ENCODE measurements at places on chromosomes 3 and 15.
A peak's percentile ranks its signal among the peaks of the same experiment; 100 is the strongest.

GRCh38 chr3:14290631-14291385 is 111.6 kb upstream of the SLC6A6 start:
- no peak for DNase-seq

- no peak for DNase-seq
Measured at GRCh38 chr15:63391669-63392360, 10.2 kb upstream of the CA12 start.

DNA sequence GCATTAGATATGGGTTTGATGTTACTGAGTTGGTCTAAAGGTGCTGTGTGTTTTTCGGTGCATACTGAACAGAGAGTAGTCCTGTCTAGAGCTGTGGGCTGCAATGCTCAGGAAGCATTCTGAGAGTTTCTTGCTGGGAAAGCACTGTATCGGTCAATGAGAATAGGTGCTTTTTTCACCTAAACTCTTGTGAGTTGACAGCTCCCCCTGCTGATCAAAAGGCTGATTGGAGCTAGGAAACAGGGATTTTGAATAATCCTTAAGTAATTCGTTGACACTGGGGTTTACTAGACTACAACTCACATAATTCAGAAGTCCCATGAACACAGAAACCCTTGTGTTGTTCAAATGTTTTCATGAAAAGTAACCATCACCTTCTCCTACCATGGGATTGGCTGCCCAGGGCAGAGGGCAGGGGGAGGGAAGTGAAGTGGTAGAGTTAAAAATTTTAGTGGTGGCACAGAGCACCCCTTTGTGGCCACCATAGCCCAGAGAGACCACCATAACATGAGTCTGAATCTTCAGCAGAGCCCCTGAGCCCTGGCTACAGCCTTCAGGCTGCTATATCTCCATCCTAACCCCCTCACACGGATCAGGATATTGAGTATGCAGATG is 13.0 kb upstream of the MANF start:
- DNase-seq, result peak; percentile 88

- peak; percentile 47 for DNase-seq
Measured at GRCh38 chr3:169104972-169105371, 558.5 kb downstream of the MECOM start.

DNA sequence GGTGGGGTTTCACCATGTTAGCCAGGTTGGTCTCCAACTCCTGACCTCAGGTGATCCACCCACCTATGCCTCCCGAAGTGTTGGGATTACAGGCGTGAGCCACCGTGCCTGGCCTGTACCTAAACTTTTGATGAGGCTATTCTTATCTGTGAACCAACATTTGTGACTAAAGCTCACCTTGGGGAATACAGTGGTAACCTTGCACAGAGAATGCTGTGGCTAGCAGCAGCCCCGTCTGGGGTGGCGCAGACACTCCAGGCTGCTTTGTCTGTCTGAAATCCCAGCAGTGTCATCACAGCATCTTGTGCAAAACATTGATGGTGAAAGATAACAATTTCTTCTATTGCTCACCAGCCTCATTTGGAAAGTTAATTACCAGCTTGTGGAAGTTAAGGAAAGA is 58.9 kb downstream of the CMTM8 start:
- no peak for DNase-seq

DNA sequence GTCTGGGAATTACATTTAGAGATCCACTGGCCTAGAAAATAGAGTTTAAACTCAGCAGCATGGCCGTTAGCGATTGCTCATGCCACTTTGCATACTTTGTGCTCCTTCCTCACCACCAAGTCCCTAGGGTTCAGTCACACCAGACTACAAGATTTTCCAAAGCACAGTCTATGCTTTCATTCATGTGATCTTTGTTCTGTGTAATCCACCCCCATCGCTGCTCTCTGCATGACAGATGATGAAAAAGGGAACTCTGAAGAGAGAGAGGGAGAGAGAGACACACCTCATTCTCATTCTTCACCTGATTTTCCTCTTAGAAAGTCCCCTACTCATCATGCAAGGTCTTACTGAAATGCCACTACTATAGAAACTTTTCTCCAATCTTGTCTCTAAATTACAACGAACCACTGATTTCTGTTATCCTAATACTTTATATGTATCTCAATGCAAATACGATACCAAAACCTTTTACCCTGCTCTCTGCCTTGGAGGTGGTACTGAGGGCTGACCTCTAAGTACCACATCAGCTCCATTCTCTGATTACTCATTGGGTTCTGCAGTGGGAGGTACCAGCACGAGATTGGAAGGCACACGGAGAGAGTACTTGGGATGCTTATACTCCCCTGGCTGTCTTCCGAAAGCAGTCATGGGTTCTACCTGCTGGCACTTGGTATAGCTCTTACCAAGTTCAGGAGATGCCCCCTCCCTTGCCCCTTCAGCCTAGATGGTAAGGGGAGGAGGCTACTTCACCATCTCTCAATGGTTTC is 1.1 kb upstream of the PARP15 start:
- DNase-seq, result no peak

DNA sequence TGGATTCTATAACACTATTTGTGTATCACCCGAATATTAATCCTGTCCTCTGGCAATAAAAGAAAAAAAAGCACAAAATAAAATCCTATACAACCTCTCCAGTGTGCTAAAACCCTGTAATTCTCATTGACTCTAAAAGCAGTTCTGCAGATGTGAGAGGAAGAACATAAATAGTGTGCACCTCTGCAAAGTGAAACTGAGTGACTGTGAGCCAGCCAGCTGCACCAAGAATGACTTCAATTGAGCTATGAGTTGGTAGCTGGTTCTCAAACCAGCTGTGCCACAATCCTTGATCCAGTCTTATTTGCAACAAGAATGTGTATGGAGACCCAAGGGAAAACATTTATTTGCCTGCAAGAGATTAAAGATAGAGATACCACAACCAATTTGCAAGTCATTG is 31.2 kb upstream of the COL8A1 start:
- DNase-seq, result no peak

GRCh38 chr3:32420126-32421038 is 28.7 kb downstream of the CMTM7 start:
- peak; percentile 65 for DNase-seq

DNA sequence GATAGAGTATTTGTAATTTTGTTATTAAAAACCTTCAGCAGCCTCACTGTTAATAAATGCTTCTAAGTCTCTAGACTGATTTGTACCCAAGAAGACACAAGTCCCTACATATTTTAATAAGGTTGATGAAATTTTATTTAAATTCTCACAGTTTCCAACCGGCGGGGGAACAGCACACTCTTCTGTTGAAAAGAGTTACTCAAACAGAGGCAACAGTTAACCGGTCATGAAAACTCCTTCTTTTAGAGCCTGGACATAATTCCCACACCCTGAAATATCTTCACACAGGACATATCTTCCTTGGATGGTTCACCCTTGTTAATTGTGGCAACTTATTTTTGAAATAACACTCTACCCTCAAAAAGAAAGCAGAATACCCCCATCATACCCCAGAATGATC is 278.8 kb downstream of the FOXP1 start:
- peak; percentile 77 for DNase-seq

- no peak for DNase-seq
Measured at GRCh38 chr3:2595486-2595885, 496.8 kb downstream of the CNTN4 start.

DNA sequence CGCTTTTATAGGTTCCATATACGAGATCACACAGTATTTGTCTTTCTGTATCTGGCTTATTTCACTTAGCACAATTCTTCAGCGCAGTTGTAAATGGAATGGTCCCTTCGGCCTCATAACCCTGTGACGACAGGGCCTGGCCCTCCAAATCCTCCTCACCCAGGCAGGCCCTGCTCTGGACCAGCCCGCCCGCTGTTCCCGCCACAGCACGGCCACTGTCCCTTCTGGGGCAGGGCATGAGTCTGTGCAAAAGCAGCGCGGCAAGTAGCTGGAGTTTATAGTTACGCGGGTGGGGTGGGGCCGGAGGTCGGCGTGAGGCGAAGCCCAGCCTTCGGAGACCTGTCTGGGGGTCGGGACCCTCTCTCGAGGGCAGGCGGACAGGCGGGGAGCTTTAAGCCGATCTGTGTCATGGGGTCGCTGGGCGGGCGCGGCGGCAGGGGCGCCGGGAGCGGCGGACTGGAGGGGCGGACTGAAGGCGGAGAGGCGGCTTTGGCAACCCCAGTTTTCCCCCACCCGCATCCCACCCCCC is 543 bp downstream of the ARPIN start:
- DNase-seq, result peak; percentile 29

GRCh38 chr15:87429754-87430153 is 826.8 kb downstream of the NTRK3 start:
- DNase-seq, result no peak

GRCh38 chr15:78437107-78437761 is 782 bp upstream of the IREB2 start:
- no peak for DNase-seq

GRCh38 chr15:90126596-90127435 is 24.5 kb upstream of the IDH2 start:
- DNase-seq, result no peak

DNA sequence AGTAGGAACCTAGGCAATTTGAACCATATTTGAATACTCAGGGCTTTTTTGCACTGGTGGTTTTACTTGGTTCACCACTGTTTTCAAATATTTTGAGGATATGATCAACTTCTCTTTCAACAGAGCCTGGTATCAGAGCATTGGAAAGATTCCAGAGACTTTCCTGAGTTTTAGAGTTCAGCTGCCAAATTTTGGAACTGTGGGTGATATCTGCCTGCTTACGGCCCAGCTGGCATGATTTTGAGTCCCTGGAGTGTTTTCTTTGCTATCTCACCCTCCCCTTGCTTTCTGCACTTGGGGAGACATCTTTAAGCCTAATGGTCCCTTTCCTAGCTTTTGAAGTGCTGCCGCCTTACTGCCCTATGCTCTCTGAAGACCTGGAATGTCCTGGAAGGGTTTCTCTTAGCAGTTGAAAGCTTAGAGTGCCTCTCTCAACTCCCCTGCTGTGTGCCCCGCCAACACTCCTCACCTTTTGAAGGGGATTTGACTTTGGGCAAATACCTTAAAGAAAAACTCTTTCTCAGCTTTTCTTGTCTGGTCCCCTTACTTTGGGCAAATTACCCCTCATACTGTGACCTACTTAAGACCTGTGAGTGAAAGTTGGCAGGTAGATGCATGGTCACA is 539.1 kb downstream of the MFSD1 start:
- peak; percentile 38 for DNase-seq

- no peak for DNase-seq
Measured at GRCh38 chr3:193656445-193656844, 63.4 kb downstream of the OPA1 start.

GRCh38 chr15:99983171-99983885 is 250.1 kb upstream of the LYSMD4 start:
- no peak for DNase-seq

- no peak for DNase-seq
Measured at GRCh38 chr3:61802772-61803171, 241.4 kb downstream of the PTPRG start.

DNA sequence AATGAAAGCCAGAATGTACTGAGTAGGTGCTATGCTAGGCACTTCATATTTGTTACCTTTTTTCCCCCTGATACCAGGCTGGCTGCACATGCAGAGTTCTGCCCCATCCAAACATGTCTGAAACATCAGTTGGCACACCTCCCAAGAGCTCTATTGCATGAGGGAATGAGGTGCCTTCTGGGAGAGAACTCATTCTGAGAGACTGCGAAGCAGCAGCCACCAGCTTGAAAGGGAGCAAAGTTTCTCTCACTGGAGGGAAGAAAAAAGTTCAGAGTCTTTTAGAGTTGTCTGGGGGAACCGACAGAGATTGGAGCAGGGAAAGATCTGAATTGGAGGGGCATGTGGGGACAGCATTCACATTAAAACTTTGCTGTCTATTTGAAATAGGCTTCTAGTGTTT is 84.1 kb downstream of the AGBL1 start:
- no peak for DNase-seq

- no peak for DNase-seq
Measured at GRCh38 chr15:76864586-76864985, 40.6 kb downstream of the SCAPER start.

GRCh38 chr3:159837725-159838124 is 150.9 kb upstream of the IL12A start:
- DNase-seq, result peak; percentile 43

- DNase-seq, result no peak
Measured at GRCh38 chr15:43209059-43209824, 11.6 kb downstream of the EPB42 start.

DNA sequence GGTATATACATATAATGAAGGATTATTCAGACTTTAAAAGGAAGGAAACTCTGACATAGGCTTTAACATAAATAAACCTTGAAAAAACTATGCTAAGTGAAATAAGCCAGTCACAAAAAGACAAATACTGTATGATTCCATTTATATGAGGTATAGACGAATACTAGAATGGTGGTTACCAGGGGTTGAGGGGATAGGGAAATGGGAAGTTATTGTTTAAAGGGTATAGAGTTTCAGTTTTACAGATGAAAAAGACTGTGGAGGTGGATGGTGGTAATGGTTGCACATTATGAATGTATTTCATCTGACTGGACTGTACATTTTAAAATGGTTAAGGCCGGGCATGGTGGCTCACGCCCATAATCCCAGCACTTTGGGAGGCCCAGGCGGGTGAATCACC is 41.7 kb downstream of the FRMD5 start:
- DNase-seq, result no peak

All from cardiac fibroblast (primary cell).